ENCODE measurements at places on chromosomes 3 and 15.

DNA sequence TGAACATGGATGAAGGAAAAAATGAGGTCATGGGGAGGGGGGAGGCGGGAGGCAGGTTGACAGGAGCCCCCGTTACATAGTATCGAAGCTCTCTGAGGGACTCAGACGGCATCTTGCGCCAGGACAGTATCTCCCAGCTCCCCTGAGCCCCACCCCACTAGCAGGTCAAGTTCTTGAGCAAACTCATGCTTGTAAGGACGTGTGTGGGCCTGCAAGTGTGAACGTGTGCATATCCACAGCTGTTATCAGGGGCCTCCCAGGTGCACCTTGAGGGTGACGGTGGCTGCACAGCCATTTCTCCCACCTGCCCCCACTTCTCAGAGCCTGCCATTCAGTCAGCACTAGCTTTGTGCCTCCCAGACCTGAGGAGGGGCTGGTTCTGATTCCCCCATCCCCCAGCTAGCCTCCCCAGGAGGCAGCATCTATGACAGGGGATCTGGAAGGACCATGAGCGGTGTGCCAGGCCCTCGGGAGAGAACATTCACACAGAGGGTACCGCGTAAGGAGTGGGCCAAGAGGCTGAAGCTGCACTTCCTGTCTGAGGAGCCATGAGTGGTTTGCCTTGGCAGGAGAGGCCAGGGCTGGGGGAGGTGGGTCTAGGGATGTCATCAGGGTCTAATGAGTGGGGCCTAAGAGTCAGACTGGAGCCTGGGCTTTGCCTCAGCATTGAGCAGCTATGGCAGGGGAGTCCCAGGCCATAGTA, 2.9 kb downstream of the SEMA3F start:
- DNase-seq, result no peak

GRCh38 chr3:177554895-177555759, 357.8 kb upstream of the TBL1XR1 start:
- DNase-seq, result peak; percentile 83

- DNase-seq, result no peak
These were observed 1.3 kb downstream of the LRRC15 start for GRCh38 chr3:194367992-194368841.

DNA sequence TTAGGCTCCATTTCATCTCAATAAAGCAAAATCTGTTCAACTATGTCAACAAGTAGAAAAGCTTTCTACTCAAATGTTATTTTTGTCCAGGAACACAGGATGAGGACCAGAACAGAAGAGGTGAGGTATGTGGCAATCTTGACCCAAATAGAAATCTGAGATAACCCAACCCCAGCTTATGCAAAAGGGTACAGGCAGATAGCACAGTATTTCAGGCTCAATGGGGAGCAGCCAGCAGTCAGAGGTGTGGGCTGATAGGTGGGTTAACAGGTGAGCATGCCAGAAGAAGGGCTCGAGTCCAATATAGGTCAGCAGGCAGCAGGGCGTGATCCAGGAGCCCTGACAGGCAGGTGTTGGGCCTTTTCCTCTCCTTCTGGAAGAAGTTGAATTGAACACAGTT, 281.2 kb upstream of the NR2F2 start:
- DNase-seq, result no peak

DNA sequence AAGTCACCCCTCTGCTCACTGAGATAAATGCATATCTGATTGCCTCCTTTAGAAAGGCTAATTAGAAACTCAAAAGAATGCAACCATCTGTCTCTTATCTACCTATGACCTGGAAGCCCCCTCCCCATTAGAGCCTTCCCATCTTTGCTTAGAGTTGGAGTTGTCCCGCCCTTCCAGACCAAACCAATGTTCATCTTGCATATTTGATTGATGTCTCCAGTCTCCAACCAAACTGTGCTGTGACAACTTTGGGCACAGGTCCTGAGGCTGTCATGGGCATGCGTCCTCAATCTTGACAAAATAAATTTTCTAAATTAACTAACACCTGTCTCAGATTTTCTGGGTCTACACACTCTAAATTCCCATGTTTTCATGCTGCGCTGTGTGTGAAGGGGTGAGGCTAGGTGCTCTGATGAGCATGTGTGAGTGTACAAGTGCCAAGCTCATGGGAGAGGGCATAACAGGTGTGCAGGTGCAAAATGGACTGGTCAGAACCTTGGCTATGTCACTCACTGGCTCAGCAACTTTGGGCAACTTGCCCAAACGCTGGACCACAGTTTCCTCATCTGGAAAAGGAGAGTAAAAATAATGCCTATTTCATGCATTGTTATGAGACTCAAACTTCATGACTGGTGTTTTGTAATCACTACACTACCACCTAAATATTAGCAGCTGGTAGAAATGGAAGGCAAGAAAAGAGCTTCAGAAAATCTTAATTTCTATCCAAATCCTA, 7.2 kb downstream of the DAPK2 start:
- DNase-seq, result no peak

DNA sequence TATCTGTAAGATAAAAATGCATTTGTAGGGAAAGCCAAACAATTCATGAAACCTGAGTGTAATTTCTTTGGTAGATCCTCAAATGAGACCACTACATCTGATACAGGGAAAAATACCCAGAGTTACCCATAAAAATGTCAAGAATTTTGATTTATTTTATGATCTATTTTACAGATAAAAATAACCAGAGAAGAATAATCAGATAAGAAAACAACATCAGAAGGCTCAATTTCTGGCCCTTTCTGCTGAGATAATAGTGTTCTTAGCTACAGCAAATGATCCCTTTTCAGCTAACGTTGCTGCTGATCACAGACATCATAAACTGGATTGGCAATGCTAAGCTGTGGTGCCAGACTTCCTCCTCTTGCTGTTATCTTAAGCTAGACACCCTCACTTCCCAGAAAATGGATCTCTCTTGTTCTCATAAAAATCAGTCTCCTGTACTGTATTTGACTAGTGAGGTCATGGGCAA, 21.3 kb upstream of the TMEM108 start:
- DNase-seq, result no peak

GRCh38 chr3:181913254-181913653, 201.5 kb downstream of the SOX2 start:
- peak; percentile 39 for DNase-seq

GRCh38 chr15:80474224-80475215, 70.3 kb downstream of the ARNT2 start:
- no peak for DNase-seq

DNA sequence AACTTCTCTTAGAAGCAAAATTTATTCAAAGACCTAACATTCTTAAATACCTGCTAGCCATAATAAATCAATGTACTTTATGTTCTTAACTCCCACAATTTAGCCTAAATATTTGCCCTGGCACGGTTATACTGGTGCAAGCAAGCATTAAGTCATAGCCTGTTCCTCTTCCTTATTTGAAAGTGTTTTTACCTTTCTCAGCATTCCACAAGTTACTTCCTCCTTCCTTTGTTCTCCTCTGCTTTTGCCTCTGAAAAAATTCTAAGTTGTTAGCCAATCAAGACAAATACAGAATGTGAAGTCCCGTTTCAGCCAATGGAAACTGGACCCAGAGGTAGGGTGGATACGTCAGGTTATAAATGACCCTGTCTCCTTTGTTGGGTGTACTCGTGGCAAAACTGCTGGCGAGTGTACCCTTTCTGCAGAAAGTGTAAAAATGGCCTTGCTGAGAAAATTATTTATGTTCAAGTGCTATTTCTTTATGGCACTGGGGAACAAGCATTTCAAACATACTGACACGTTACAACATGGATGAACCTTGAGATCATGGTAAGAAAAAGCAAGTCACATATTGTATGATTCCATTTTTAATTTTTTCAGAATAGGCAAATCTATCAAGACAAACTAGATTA, 3.1 kb upstream of the TATDN2 start:
- DNase-seq, result no peak

DNA sequence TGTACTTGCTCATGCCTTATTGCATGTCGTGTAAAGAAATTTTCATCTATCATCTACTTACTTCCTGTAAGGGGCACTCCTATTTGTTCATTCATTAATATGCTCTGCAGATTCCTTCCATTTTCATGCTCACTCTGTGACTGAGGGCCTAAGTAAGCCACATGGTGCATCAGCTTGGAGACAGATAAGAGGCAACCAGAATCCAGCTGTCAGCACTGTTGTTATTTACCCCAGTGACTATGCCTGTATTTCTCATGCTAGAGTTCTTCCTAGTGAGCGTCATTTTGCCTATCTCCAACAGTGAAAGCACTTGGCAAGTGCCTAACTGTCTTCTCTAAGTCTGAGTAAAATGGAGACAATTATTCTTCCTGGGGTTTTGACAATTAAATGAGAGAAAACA, 124.8 kb upstream of the ABI3BP start:
- DNase-seq, result no peak

DNA sequence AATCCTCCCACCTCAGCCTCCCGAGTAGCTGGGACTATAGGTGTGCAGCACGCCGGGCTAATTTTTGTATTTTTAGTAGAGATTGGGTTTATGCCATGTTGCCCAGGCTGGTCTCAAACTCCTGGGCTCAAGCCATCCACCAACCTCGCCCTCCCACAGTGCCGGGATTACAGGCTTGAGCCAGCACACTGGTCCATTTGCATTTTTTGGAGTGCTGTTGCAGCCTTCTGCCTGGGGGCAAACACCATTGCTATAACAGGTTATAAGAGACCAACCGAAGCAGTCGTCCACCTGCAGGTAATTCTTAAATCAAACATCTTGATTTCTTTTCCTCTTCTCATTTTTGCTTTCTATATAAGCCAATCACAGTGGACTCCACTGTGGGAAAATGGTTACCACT, 27.7 kb downstream of the ACKR4 start:
- no peak for DNase-seq

DNA sequence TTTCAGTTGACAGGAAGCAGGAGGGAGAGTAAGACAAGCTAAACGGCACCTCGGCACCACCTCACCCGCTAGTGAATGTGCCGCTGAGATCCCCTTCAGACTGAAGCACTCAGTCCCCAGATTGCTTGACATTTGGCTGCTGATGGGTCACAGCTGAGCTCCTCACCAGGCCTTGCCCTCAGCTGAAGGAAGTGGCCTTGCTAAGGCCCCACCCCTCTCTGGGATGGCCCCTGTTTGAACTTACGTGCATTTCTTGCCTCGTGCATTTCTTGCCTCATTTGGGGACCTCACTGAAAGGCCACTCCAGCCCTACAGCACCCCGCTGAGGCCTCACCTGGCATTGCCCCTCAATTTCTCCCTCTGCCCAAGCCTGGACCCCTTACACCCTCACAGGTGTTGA, 39.8 kb downstream of the EOGT start:
- no peak for DNase-seq

- DNase-seq, result no peak
These were observed 27.3 kb upstream of the PRTG start for GRCh38 chr15:55770261-55770660.

DNA sequence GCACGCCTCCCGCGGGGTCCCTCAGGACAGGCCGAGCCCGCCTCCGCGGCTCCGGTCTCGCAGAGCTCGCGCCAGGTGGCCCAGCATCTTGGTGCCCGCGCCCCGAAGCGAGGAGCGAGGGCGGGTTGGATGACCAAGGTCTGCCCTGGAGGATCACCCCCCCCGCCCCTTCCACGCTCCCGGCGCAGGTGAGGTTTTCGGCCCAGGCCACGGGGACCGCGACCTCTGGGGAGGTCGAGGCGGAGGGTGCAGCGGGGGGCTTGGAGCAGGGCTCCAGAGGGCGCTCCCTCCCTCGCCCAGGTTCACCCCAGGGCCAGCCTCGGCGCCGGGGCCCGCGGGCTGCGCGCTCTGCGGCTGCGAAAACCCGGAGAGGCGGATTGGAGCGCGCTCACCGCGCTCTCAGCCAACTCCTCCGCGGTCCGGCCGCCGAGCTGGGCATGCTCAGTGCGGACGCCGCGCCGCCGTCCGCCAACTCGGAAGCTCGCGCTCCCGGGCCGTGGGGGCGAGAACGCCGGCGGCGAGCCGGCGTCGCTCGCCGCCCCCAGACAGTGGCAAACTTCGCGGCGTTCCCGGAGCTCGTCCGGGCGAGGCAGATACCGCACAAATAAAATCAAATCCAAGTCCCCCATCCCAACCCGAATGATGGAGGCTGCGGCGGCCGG, at the start of gene MED12L:
Gene MED12L (plus strand): TSS at position 438 of the 662 bp plus-strand sequence. CDS start 1,263 bp downstream, outside the sequence.
- DNase-seq, result peak; percentile 49

GRCh38 chr3:65246561-65246960, 558.8 kb upstream of the ADAMTS9 start:
- no peak for DNase-seq

DNA sequence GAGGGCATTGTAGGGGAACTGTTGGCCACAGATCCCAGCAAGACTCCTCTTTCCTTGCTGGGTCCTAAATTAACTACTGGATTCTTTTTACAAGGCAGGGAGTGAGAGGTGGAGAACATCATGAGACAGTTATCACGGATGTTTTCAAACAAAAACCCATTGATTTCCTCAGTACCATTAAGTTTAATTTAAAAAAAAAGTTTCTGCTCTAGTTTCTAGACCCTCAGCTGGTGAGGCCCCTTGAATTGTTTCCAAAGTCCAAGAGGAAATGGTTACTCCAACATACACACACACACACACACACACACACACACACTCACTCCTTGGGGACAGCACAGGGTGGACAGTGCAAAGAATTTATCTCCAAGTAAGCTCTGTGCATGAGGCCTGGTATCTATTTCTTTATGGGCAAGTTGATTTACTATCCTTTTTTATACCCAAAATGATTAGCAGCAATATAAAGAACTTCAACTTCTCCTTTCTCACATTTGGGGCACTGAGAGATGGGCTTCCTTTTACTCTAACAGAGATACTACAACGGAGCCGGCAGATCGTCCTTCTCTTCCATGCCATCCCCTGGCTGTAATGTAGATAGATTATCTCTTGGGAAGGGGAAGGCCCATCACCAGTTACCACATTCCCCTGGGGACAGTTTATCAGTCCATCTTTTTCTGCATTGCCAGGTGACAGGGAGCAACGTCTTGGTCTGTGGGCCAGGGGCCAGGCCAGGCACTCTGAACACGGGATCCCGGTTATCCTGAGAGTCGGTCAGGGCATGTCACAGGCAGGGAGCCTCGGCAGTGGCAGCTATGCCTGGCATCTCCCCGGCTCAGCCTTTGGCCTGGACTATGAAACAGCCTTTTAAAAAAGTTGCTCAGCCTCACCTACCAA, 54.7 kb downstream of the CORO2B start:
- no peak for DNase-seq

- no peak for DNase-seq
These were observed 24.4 kb downstream of the NAA50 start for GRCh38 chr3:113721636-113722035.

GRCh38 chr3:72782521-72782920, 65.7 kb downstream of the SHQ1 start:
- DNase-seq, result peak; percentile 69

- DNase-seq, result no peak
These were observed 331.5 kb upstream of the CFAP20DC start for GRCh38 chr3:59381282-59381681.

- no peak for DNase-seq
These were observed 805 bp upstream of the RGMA start for GRCh38 chr15:93089727-93090305.

- DNase-seq, result no peak
These were observed 16.4 kb upstream of the SLITRK3 start for GRCh38 chr3:165212580-165212979.

DNA sequence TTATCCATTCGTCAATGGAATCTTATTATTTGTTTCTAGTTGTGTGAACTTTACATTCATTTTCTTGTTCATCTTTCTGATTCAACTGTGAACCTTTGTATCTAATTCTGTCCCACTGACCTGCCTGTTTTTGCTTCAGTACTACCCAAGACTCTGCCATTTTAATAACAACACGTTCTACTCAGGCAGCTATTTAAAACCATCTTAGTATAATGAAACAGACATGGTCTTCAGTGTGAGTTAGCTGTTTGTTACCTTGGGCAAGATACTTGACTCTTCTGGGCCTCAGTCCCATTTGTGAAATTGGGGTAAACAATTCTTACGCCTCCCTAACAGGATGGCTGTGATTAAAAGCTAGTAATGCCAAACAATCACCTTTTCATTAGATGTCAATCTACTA, 1.6 kb downstream of the BTBD1 start:
- no peak for DNase-seq
